ENCODE measurements at places on chromosomes 7 and 10. TPM values are rescaled to one million over a fixed set of nuclear protein-coding genes. Genes with fewer than 3 reads are reported as not detected.

DNA sequence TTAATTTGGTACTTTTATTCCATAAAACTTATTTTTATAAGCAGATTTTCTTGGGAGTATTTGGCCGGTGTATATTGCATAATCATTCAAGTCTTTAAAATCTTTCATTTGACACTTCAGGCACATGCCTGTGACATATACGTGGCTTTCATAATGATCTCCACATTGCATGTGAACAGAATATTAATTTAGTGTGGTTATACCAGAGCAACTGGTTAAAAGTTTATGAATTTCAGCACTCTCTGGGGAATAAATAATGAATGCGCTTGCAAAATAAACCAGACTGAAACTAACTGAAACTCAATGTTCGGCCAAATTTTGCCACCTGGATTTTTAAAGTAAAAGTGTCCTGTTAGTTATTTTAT is 242.3 kb downstream of the GLI3 start:
- no peak for DNase-seq

DNA sequence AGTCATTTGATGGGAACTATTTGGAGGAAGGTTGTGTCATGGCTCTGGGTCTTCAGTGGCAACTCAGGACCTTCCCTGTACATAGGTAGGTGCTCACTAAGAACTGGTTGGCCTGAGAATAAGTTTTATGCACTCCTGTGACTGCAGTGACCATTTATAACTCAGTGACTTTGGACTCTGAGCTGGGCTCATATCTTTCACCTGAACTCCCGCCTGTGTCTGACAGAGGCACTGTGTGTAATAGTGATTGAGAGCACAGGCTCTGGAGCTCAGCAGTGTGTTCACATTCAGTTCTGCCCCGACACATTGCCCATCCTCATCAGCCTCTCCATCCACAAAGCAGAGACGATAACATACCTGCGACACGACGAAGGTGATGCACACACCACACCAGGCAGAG is 34.6 kb upstream of the VIPR2 start:
- DNase-seq, result no peak

GRCh38 chr7:101659706-101660105 is 30.6 kb upstream of the MYL10 start:
- DNase-seq, result no peak

- no peak for DNase-seq
Observed at GRCh38 chr7:42978496-42978895, 46.3 kb downstream of the MRPL32 start.

NUTM2E gene
- not detected for total RNA-seq

DNA sequence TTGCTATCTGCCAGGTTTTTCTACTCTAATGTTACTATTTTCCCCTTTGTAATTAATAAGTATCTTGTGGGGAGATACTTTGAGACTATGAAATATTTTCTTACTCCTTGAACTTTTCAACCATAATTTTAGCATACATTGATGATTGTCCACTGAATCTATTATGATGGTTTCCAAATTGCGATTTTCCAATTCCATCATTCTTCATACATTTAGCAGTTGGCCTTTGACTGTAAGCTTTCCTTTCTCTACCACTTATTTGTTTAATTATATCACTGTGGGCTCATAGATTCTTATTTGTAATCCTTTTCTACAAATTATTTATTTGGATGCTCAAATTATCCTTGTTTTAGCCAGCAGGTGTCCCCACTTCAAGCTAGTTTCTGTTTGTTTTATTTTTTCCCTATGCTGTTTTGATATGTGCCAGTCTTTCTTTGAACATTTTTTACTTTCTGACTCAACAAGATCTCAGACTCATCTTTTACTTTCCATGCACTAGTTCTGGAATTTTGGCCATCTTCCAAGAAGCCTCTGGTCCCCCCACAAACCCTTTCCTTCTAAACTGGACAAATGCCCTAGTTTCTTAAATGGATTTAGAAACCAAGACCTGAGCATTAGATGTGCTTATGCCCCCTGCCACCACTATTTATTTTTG is 11.4 kb upstream of the MRPS16 start:
- DNase-seq, result peak; percentile 53

GRCh38 chr7:30285536-30286284 is 1.3 kb downstream of the ZNRF2 start:
- peak; percentile 53 for DNase-seq

DNA sequence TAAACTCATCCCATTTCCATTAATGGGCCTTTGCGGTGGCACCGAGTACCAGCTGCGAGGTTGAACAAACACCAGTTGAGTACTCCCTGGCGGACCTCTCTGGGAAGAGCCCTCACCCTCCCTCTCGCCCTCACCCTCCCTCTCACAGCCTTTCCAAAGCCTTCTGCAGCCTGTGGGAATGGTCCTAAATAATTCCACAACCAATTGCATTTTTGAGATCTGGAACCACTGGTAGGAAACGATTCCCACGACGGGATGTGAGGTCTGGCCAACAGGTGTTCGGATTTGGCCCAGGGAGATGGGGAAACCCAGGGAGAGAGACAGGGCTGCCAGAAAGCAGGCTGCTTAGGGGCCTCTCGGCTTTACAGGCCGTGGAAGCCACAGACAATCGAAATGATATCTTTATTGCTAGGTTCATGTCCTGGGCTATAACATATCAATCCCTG is 5.3 kb downstream of the PTF1A start:
- no peak for DNase-seq

DNA sequence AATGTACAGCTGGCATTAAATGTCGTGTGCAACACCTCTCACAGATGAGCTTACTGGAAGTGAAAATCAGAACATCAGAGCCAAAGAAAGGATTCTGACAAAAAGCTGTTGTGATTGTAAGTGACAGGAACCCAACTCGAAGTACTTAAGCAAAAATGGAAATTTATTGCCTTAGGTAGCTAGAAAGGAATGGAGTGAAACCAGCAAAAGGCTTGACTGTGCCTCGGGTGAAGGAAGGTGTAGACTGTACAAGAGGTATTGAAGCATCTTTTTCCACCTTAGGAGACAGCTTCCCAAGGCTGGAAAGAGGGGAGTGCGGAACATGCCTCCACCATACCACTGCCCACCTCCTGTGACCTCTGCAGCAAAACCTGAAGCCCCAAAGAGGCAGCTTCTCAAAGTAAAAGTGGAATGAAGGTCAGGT is 27.3 kb upstream of the ITGB1 start:
- no peak for DNase-seq

ENTPD1 gene
- total RNA-seq, result 23.0 TPM

COL17A1 gene
- total RNA-seq, result 1.2 TPM

- DNase-seq, result no peak
Observed at GRCh38 chr7:149202831-149203231, 7.5 kb downstream of the ZNF282 start.

DNA sequence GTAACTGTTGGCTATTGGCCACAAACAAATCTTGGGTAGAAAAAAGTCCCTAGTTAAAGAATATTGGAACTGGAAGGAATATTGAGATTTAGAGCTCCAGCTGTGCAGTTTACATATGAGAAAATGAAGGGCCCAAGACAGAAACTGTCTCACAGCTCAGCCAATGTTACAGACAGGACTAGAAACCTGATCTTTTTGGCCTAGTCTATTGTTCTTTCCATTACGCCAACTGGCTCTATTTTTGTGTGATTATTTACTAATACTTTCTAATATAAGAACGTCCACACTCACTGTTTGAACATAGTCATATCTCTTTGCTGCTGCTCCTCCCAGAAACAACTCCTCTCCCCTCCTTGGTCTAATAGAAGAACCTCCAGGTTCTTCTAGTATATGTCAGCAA is 1.2 kb downstream of the WEE2 start:
- DNase-seq, result no peak

GNG11 gene
- total RNA-seq, result 208 TPM

GRCh38 chr7:92766461-92767003 is 69.8 kb downstream of the CDK6 start:
- peak; percentile 47 for DNase-seq

- DNase-seq, result no peak
Observed at GRCh38 chr10:88196291-88196690, 332.9 kb downstream of the PTEN start.

GRCh38 chr10:93719901-93720300 is 17.5 kb upstream of the FRA10AC1 start:
- no peak for DNase-seq

- DNase-seq, result no peak
Observed at GRCh38 chr7:155512246-155512887, 34.0 kb downstream of the CNPY1 start.

GRCh38 chr10:119221201-119221600 is 13.8 kb downstream of the GRK5 start:
- DNase-seq, result no peak

GRCh38 chr7:92508946-92509345 is 19.4 kb downstream of the PEX1 start:
- no peak for DNase-seq

SYCE1 gene
- total RNA-seq, result not detected

ITPRID1 gene
- not detected for total RNA-seq

- no peak for DNase-seq
Observed at GRCh38 chr10:4596951-4597350, 229.1 kb upstream of the AKR1E2 start.

AUTS2 gene
- 11.3 TPM for total RNA-seq

DNA sequence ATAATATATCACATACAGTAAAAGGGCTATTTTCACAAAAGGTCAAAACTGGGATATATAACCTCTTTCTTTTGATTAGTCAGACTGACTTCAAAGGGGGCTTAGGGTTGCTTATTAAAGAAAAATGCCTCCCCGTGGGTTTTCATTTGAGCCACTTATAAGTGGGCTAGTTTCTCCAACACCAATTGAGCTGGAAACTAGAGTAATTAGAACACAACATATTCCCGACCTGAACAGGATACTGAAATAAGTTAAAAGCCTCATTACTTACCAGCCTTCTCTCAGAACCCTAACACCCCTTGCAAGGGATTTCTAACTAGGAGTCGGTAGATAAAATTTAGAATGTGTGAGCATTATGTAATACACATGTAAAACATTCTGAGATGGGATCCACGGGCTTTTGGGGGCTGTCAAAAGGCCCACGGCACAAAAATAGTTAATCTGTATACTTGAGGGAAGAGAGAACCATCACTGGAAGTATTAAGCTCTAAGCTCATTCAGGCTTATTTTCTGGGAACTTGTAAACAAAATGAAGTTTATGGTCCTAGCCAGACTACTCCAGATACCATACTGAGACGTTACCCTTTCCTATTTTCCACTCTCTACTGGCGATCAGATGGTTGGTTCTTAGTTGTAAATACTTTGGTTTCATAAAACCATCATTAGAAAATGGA is 29.3 kb upstream of the KMT2E start:
- no peak for DNase-seq

CCDC146 gene
- 2.2 TPM for total RNA-seq

DNA sequence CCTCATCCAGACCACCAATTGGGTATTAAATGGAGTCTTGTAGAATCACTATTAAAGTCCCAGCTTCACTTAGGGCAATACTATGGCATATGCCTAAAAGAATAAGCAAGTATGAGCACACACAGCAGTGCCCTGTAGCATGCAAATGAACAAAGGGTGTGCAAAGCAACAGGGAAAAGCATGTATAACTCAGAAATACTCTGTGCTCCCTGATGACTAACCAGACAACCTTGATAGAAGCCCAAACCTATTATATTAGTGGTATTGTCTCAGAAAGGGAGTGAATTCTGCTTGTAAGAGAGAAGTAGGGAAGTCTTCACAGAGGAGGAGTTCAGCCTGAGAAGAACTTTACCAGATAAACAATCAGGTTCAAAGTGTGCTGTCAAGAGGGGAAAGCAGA is 131.2 kb downstream of the DGKI start:
- no peak for DNase-seq

DNA sequence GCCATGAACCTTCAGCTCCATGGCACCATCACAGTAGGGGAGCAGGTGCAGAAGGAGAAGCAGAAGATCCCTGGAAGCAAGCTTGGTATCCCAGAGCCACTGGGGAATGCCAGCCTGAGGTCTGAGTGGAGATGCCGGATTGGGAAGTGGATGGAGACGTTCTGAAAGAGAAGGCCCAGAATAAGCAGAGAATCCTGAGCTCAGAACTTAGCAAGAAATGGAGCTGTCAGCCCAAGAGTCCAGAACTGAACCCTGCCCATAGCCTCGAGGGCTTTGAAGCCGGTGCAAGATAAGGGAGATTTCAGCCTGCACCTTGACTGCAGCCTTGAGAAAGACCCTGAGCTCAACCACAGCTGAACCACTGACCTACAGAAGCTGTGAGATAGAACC is 13.9 kb upstream of the GDF10 start:
- no peak for DNase-seq

- DNase-seq, result peak; percentile 16
Observed at GRCh38 chr7:13743226-13743625, 246.2 kb downstream of the ETV1 start.

GRCh38 chr10:125485665-125486064 is 197.3 kb downstream of the TEX36 start:
- DNase-seq, result no peak

DNA sequence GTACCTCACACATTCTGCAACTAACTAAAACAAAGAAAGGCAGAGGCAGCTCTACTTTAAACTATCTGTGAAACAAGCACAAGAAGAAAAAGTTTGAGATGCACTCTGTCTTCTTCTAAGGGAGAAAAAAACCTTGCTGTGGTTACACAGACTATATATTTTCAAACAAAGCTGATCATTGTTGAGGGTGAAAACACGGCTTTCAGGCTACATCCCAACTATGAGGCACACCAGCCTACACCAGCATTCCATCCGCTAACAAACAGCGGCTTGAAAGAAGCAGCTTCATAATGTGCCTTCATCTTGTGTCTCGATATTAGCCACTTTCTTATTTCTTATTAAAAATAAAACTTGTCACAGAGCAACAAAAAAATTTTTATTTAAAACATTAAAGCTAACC is 79.1 kb downstream of the USP6NL start:
- no peak for DNase-seq

DNA sequence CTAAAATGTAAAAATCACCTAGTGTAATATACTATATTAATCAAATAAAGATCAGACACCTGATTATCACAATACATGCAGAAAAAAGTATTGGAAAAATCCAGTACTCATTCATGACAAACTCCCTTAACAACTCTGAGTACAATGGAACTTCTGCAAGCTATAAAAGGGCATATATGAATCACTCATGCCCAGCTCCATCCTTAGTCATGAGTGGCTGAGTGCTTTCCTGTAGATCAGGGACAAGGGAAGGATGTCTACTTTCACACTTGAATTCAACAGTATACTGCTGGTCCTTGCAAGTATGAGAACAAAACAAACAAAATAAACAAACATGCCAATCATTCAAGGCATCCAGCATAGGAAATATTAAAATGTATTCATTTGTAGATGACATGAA is 116.5 kb downstream of the ADARB2 start:
- DNase-seq, result no peak

Data from endothelial cell of umbilical vein (primary cell).